Astrocyte of the spinal cord (primary cell): ENCODE measurements at places on chromosomes 5 and 9.
A peak's percentile ranks its signal among the peaks of the same experiment; 100 is the strongest.

GRCh38 chr5:169778622-169779596 lies 141.8 kb downstream of the DOCK2 start:
- DNase-seq, result no peak

DNA sequence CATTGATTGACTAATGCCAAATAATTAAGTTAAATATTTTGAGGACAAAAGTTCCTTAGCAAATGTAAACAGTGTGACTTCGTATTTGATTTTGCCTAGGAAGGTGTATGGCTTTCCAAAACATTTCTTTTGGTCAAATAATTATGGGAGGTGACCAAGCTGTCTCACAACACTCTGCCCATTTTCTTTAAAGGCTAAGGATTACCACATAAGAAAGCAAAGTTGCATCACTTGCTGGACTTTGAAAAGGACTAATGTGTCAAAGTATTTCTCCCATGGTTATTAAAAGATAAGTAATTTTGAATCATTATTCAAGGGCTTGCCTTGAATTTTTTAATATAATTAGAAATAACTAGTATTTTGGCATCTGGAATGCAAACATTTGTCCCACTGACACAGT lies 74.7 kb downstream of the HAPLN1 start:
- no peak for DNase-seq

- no peak for DNase-seq
Observed at GRCh38 chr5:164505791-164506190, 1000.4 kb downstream of the MAT2B start.

- no peak for DNase-seq
Observed at GRCh38 chr5:74949976-74950375, 83.8 kb upstream of the FAM169A start.

DNA sequence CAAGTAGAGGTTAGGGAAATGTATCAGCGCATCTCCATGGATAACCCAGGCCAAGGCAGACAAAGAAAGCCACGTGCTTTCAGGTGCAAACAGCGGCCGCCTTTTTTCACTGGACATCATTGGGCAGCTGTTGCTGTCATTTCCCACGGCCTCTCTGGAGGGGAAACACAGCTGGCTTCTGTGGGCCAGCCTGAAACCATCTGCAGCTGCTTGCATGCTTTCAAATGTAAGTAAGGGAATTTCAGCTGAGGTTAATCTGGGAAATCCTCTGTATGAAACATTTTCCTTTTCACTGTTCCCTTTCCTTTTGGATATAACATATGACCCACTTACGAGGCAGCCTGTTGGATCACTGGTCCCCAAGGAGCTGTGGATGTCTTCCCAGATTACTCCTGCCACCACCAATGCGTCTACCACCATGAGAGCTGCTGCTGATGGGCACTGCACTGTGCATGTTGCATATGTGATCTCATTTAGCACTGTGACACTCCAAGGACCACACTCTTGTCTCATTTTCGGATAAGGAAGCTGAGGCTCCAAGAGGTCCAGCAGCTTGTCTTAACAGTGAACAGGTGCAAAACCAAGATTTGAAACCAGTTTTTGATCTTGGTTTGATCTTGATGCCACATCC lies 106.3 kb downstream of the C9orf152 start:
- DNase-seq, result no peak

GRCh38 chr9:18979367-18979766 lies 53.6 kb downstream of the SAXO1 start:
- DNase-seq, result peak; percentile 45

DNA sequence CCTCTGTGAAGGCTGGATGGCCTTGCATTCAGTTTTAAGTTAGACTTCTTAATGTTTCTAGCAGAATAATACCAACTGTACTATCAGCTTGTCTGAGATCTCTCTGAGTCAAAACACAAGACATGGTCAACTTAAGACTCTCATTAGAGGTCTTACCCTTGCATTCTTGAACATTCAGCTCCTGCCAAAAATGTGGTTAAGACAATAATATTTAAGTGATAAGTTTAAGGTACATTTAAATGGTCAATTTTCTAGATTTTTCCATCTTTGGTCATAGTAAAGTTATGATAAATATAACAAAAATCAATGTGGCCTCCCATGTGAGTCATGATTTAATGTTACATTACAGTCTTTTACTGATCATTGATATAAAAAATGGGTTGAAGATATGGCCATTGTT lies 75.0 kb downstream of the NR2F1 start:
- DNase-seq, result peak; percentile 57

GRCh38 chr9:82972446-82972845 lies 90.5 kb downstream of the RASEF start:
- no peak for DNase-seq

DNA sequence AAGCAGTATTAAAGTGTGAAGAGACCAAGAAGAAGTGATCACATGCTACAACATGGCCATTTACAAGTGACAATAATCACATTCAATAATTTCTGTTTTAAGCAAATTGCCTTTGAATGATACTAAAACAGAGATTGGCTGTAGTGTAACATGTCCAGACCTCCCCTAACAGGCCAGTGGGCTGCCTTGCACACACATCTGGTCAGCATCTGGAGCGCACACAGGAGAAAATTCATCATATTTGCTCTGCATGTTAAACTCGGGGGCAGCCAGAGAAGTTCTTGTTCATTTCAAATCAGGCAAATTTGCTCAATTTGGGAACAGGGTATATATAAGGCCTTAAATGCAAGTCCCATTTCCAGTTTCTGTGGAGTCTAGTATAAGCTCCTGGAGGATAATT lies 111.1 kb upstream of the FBXL7 start:
- DNase-seq, result no peak

- no peak for DNase-seq
Observed at GRCh38 chr9:111282845-111283244, 47.2 kb downstream of the OR2K2 start.

DNA sequence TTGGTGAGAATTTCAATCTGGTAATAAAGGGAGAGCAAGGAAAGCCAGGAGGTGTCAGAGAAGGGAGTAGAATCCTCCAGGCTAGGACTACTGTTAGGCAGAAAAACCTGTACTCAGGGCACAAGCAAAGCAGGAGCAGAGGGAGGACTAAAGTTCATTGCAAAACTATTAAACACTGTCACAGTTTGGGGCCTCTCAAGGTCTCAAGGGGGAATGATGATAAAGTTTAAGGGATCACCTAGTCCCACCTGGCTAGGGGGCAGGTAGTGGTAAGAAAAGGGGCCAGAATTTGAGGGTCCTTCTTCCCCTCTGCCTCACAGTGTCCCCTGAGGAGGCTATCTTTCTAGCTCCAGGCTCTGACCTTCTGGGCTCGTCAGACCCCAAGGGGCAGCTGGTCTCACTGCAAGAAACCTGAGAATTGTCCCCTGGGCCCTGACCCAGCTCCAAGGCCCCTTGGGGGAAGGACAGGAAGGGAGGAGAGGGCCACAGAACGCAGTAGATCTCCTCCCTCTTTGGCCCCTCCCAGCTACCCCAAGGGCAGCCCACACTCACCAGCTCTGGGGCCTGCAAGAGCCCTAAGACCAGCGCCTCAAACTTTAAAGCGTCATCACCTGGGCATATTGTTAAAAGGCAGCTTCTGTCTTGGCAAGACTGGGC lies 974 bp downstream of the CCDC69 start:
- no peak for DNase-seq

GRCh38 chr5:179915406-179915935 lies 7.8 kb upstream of the TBC1D9B start:
- no peak for DNase-seq

DNA sequence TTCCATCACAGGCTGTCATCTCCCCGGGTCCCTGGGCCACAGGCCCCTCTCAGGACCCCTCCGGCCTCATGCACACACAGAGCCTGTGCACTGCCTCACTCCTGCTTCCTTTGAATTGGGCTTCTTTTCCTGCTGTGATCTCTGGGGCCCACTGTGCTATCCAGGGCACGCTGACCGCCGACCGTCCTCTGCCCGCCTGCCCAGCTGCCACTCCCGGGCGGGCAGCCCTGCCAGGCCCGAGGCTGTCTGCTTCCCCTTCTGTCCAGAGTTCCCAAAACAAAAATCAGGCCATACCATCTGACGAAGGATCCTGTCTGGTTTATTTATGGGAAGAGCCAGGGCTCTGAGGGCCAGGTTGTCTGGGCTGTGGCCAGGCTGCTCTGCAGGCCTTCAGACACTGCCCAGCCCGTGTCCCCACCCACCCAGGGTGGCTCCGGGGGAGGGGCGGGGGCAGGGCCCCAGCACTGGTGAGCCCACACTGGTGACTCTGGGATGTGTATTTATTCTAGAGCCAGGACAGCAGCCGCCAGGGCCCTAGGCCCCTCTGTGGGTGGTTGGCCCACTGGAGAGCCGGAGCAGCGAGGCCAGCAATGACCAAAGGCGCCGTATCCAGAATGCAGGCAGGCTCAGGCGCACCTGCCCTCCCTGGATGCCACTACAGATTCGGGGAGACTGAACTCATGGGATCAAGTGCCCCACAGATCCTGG lies 57.0 kb downstream of the ADAMTS2 start:
- no peak for DNase-seq

DNA sequence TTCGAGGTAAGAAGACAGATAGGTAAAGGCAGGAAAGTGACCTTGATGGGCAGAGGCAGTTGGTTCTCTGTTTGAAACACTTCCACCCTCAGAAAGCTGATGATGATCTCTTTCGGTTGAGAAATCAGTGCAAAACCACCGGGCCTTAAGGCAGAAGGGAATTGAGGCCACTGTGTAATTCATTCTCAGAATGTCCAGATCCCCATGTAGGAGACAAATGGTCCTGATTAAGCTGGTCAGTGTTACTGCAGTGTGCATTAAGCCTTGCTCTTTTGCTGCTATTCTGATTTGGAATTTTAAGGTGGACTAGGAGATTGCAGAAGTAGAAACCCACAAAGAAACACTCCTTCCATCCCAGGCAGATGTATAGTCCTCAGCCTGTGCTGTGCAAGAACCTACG lies 255.2 kb downstream of the ARHGAP26 start:
- no peak for DNase-seq

- DNase-seq, result peak; percentile 40
Observed at GRCh38 chr5:126869005-126869451, 92.1 kb downstream of the LMNB1 start.

DNA sequence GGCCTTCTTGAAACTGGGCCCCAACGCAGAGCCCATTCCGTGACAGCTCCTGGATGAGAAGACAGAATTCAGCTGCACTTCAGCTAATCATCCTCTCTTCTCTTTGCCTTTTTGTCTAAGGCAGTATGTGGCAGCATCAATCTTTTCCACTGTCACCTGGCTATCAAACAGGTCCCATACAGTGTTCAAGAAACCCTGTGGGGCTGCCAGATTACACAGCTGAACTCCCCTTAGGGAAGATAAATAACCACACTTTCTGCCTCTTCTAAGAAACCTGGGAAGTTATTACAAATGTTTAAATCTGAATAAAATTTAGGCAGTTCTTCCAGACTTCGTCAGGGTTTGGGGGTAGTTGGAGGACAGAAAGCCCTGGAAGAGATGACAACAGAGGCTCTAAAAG lies 61.0 kb downstream of the SPEF2 start:
- DNase-seq, result no peak

GRCh38 chr9:4530375-4530774 lies 40.1 kb downstream of the SLC1A1 start:
- DNase-seq, result peak; percentile 63

DNA sequence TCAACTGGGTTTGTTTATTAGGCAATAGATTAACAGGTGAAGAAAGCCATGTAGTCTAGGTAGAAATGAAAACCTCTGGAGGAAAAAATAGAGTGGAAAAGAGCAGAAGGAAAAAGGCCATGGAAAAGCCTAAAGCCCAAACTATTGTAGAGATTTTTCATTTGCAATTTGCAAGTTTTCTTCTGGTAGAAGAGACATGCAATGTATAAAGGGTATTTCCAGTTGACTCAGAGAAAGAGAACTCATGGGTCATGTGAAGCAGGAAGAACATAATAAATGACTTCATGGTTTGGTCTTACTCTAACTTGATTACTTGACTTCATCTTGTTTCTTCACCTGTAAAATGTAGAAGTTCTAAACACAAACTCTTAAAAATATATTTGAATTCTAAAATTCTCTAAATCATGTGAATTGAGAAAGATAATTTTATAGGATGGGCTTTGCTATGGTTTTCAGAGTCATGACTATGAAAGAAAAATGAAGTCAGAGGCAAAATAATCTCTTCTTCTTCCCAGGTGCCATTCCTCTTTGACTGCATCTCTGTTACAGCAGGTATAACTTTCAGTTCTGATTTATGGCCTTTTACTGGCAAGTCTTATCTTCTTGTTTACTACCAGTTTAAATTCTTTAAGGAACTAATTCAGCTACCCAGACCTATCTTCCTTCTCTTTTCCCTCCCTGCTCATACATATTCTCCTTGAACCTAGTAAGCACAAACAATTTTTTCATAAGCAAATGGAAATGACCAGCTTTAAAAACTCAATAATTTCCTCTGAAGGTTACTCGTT lies 47.7 kb upstream of the TMC1 start:
- DNase-seq, result peak; percentile 67

GRCh38 chr5:56589481-56589860 lies 225.9 kb upstream of the MAP3K1 start:
- DNase-seq, result no peak

DNA sequence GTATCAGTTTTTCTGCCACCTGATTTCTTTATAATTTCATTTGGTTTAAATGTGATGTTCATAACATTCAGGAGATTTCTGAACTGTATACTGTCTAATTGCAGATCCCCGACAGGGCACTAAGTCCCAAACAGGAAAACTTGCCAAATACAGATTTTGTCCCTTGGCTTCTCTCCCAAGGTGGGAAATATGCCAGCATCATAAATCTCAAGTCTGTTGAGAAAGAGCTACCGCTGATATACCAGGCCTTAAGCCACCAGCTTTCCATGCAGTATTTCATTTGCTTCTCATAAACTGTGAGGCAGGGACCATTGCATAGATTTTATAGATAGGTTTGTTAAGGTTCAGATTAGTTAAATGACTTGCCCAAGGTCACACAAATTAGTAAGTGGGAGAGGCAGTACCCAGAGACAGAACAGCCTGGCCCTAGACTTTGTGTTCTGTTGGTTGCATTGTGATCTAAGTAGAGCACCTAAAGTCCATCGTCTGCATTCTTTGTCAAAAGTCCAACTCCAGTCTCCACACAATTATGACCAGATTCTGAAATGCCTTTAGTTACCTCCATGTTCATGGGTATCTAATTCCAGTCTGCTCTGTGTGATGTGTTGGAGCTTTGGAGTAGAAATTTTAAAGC lies 16.2 kb downstream of the GPR21 start:
- no peak for DNase-seq

GRCh38 chr9:94030318-94031179 lies 53.7 kb upstream of the PTPDC1 start:
- DNase-seq, result peak; percentile 83

DNA sequence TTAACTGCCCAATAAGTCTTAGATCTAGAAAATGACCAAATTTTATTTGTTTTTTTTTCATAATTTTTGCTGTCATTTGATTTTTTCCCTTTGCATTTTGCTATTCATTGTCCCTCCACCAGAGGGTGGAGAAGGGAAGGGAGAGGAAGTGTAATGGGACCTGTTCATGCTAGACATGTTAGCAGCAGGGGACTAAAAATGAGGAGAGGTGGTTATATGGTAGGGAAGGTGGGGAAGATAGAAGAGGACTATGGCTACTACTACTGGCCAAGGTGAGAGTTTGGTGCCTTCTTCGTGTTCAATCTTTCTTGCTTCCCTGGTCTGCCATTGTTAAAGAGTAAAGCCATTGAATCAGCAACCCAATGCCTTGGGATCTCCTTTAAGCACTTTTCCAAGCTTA lies 6.4 kb downstream of the GRIA1 start:
- peak; percentile 62 for DNase-seq
